Astrocyte of the cerebellum (primary cell): ENCODE measurements at places on chromosomes 6 and 20.
A peak's percentile ranks its signal among the peaks of the same experiment; 100 is the strongest.

GRCh38 chr20:14193885-14194284 is 143.5 kb downstream of the FLRT3 start:
- no peak for DNase-seq

- DNase-seq: no peak
Observed at GRCh38 chr6:16688436-16688835, 72.8 kb downstream of the ATXN1 start.

GRCh38 chr6:124054034-124054433 is 250.4 kb downstream of the NKAIN2 start:
- DNase-seq: no peak

GRCh38 chr20:63885264-63886053 is 9.5 kb upstream of the DNAJC5 start:
- DNase-seq: no peak

DNA sequence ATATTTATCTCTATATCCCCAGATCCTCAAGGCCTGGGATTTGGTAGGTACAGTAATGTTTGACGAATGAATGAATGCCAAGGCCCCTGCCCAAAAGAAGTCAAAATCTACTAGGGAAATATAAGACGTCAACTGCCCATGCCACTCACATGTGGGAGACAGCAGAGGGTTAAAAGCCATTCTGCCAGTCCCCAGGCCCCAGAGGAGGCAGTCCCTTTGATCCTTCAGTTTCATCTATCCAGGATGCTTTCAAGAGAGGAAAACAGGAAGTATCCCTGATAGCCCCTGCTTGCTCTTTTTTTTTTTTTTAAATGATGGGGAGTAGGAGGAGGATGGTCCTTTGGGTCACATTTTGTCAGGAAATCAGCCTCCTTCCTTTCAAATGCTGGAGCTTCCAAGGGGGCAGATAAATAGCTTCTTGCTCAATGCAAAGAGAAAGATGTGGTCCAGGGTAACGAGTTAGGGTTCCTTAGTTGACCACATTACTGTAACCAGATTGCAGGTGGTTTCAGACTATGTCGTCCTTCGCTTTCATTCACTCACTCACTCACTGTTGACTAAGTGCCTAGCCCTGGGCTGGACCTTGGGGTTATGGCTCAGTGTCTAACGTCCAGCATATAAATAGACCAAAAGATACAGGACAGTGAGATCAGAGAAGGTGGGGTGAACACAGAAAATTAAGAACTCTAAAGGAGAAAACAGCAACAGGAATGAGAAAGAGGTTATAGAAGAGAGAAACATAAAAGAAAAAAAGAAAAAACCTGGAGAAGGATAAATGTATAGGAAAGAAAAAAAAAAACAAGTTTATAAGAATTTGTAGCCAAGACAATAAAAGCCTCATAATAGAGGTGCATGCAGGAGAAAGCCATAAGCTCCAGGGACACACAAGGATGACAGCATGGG is 64.6 kb upstream of the PIM1 start:
- no peak for DNase-seq

DNA sequence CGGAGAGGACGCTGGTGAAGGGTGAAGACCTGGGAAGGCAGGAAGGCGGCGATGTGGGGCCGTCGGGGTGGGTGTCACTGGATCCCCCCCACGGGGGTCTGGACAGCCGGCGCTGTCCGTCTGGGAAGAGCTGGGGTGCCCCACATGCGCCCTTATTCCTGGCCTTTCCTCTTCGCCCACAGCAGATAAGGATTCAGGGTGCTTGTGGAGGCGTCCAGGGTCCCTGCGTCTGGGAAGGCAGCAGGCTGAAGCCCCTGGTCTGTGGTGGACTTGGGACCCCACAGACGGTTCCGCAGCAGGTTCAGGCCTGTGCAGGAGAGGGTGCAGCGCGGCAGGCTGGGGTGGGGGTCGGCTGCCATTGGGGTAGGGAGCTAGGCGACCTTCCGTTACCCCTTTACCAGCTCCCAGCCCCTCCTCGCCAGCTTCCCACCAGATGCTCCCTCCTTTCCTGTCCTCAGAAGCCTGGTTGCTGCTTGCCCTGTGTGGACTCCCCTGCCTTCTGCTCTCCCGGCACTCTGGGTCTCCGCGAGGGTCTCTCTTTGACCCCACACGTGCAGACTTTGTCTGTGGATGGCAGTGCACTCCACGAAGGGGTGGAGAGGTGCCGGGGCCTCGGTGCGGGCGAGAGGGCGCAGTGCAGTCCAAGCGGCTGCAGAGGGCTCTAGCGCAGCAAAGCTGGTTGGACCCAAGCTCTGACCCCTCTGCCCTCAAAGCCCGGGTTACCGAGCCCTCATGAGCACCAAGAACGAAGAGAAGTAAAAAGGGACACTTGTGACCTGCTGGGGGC is 2.1 kb upstream of the GATA5 start:
- DNase-seq: no peak

DNA sequence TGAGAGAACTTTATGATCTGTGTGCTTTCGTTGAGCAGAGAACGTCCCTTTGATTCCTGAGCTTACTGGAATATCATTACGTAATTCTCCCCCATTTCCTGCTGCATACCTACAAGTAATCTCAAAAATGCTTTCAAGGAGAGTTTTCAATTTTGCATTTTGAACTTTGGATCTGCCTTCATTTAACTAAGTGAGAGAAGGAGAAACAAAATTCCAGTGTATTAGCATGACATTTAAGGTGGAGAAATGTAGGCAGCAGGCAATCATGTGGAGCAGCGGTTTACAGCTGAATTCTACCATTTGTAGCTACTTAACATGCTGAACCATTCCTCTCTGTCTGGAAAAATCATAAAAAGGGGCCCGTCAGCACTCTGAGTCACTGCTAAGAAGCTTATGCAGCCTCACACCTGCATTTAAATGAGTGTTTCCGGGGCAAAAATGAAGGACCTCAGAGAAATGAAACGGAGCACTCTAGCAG is 451.5 kb downstream of the PLCB1 start:
- DNase-seq: peak; percentile 9

- DNase-seq: no peak
Observed at GRCh38 chr6:128280960-128281359, 239.4 kb downstream of the PTPRK start.

GRCh38 chr20:38472513-38473366 is at the start of gene RALGAPB:
RALGAPB (plus strand) TSS chr20:38472843; CDS start chr20:38488433, 15,590 bp downstream.
- peak; percentile 94 for DNase-seq

GRCh38 chr6:114559419-114559818 is 216.6 kb upstream of the HS3ST5 start:
- no peak for DNase-seq

DNA sequence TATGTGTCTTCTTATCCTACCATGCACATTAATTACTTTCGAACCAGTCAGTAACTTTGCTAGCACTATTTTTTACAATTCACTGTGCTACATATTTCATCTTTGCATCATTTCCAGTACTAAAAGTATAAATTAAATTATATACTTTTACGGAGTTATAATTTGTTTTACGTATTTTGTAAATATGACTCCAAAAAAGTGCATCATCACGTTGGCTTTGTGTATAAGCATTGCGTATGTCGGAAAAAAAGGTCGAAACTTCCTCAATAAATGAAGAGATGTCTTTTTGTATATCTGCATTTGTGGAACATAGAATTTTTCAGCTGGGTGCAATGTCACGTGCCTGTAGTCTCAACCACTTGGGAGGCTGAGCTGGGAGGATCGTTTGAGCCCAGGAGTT is 52.0 kb downstream of the USP49 start:
- DNase-seq: no peak

DNA sequence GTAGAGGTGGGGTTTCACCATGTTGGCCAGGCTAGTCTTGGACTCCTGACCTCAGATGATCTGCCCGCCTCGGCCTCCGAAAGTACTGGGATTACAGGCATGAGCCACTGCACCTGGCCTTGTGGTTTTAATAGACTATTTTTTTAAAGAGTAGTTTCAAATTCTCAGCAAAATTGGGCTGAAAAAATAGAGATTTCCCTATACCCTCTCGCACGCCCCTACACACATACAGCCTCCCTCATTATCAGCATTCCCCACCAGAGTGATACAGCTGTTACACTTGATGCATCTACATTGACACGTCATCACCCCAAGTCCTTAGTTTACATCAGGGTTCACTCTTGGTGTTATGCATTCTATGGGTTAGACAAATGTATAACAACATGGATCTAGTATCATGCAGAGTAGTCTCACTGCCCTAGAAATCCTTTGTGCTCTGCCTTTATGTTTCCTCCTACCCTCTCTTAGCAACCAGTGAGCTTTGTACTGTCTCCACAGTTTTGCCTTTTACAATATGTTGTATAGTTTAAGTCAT is 103.6 kb downstream of the CDYL start:
- DNase-seq: no peak

- DNase-seq: no peak
Observed at GRCh38 chr20:4896119-4896702, 105.1 kb downstream of the SLC23A2 start.

- no peak for DNase-seq
Observed at GRCh38 chr20:64047968-64048401, 1.5 kb downstream of the SOX18 start.

- no peak for DNase-seq
Observed at GRCh38 chr6:142794424-142794823, 150.6 kb downstream of the HIVEP2 start.

GRCh38 chr6:112049996-112050395 is 3.9 kb upstream of the CCN6 start:
- DNase-seq: no peak

DNA sequence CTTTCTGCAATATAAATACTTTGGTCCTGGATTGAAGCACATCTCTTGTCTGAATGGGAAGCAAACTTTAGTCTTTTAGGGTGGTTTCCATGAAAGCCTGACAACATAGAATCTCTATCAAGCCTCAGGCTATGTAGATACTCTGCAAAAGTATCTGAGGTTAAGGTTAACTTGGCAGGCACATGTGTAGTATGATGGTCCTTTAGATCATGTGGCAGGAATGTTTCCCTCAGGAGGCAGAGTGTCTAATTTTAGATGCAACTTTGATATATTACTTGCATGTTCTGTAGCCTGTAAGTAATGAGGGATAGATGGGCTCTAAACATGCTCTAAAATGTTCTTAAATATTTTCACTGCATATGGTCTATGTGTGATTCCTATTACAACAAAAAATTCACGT is 8.2 kb downstream of the MYB start:
- no peak for DNase-seq

DNA sequence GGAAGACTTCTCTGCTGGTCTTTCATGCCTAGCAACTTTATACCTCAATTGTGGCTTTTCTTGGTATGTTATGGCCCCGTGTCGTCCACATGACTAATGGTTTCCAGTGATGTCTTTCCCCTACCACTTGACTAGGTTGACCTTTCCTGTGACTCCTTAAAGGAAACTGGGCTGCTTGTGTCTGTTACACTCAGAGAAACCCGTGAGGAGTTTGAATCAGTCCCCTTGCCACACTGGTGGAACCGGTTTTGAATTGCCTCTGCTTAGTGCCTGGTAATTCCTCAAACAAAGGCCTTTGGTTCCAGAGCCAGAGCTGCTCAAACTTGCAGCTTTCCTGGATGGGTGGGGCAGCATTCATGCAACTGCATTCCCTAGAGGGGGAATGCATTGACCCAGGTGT is 21.9 kb downstream of the ECT2L start:
- peak; percentile 26 for DNase-seq

DNA sequence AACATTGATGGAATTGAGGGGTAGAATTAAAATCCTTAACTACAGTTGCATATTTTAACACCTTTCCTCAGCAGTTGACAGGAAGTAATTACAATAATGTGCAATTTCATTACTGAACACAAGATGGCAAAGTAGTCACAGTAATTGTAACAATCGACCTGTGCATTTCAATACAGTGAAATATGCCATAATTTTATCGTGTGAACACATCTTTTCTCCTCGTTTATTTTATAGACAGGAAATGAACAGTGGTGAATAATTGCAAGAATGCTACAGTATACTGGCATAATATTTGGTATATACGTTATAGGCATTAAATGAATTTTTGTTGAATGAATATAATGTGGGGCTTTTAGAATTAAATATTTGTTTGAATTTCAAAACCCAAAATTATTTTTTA is 25.0 kb downstream of the CYB5R4 start:
- DNase-seq: peak; percentile 19

- DNase-seq: no peak
Observed at GRCh38 chr6:16746401-16746800, 14.9 kb downstream of the ATXN1 start.

DNA sequence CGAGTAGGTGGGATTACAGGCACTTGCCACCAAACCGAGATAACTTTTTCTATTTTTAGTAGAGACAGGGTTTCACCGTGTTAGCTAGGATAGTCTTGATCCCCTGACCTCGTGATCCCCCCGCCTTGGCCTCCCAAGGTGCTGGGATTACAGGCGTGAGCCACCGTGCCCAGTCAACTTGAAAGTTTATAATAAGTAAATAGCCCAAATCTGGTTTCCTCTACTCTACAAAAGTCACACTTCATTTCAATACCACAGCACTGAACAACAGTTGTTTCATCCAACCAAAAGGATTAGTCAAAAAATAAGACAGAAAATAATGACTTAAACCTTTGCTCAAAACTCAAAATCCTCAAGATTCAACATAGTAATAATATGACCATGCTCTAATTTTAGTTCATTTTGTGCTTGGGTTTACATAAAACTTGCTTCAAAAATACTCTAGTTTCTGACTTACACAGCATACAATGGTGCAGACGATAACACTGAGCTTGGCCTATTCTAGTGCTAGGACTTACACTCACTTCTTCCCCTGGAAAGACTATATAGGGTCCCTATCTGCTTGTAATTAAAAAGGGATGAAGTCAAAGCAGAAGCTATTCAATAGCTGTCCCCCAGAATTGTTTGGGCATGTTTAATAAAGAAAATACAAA is 56.7 kb downstream of the NT5E start:
- DNase-seq: no peak

GRCh38 chr20:2364044-2364443 is 16.7 kb upstream of the TGM6 start:
- no peak for DNase-seq
